ENCODE measurements at places on chromosomes 1 and 21.

DNA sequence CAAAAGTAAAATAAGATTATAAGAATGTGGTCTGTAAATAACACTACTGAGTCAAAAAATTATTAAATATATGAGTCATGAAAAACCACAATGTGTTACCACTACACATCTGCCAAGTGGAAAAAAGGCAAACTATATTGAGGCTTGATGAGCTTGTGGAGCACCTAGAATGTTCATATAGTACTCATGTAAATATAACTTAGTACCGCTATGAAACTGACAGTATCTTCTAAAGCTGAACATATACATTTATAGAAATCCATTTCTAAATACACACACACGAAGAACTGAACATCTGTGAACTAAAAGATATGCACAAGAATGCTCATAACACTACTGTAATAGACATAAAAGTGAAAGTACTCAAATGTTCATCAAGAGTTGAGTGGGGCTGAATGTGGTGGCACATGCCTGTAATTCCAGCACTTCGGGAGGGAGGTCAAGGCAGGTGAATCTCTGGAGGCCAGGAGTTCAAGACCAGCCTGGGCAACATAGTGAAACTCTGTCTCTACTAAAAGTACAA is 18.5 kb upstream of the GBP3 start:
- DNase-seq: no peak

DNA sequence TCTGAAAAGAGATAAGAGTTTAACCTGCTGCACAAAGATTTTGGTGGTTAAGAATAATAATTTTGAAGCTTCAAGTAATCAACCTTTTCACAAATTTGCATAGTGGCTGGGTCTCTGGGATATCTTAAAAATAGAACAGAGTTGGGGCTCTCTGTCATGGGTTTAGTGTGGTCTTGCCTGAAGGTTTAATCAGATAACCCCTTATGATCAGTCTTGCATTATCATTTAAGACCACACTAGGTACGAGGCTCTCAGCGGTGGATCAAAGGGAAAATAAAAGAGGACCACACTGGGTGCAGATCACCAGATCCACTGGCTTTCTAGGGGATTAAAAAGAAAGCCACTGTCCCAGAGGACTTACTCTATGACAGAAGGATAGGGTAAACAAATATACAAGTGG is 19.5 kb downstream of the LRRC8C start:
- DNase-seq: no peak

DNA sequence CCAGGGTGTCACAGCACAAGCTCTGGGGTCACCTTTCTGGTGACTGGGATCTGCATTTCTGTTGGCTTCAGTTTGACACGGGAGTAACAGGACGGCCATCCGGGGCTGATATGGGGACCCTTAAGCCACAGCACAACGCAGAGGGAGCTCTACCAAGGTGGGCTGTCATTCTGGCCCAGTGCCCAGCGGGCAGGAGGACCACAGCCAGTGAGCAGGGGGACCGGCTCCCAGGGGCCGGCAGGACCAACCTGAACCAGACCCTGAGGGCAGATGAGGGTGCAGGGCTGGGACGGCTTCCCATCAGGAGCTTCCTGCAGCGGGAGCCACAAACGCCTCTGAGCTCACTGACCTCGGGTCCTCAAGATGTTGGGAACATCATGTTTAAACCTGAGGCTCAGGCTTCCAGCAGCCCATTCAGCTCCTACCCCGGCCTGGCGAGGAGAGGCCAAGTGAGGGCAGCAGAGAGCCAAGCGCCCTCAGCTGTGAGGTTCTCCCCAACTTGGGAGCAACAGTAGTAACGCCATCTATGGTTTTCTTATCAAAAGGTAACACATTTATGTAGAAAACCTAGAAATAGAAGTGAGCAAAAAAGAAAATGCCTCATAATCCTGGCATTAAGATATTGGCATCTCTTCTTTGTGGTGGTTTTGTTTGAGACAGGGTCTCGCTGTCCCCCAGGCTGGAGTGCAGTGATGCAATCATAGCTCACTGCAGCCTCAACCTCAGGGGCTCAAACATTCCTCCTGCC is 26.8 kb downstream of the TMEM201 start:
- DNase-seq: peak; percentile 32

GRCh38 chr1:248886237-248886895 is 19.7 kb upstream of the PGBD2 start:
- no peak for DNase-seq

DNA sequence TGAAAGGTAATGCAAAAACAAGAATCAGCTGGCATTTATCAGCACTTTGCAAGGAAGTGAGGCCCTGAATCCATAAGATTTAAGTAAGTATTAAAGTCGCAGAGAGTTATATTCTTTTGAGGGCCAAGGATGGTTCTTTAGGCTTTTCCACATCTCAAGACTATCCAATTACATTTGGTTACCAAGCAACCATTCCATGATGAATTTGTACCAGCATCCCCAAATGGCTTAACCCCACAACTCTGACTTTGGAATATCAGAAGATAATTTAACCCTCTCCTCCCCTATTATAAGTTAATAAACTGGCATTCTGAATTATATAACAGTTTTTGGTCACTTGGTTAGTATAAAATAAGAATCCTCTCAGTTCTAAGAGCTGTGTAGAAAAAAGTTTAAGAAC is 2.8 kb downstream of the PHTF1 start:
- DNase-seq: no peak

GRCh38 chr1:53483170-53483569 is 24.0 kb downstream of the DMRTB1 start:
- DNase-seq: no peak

DNA sequence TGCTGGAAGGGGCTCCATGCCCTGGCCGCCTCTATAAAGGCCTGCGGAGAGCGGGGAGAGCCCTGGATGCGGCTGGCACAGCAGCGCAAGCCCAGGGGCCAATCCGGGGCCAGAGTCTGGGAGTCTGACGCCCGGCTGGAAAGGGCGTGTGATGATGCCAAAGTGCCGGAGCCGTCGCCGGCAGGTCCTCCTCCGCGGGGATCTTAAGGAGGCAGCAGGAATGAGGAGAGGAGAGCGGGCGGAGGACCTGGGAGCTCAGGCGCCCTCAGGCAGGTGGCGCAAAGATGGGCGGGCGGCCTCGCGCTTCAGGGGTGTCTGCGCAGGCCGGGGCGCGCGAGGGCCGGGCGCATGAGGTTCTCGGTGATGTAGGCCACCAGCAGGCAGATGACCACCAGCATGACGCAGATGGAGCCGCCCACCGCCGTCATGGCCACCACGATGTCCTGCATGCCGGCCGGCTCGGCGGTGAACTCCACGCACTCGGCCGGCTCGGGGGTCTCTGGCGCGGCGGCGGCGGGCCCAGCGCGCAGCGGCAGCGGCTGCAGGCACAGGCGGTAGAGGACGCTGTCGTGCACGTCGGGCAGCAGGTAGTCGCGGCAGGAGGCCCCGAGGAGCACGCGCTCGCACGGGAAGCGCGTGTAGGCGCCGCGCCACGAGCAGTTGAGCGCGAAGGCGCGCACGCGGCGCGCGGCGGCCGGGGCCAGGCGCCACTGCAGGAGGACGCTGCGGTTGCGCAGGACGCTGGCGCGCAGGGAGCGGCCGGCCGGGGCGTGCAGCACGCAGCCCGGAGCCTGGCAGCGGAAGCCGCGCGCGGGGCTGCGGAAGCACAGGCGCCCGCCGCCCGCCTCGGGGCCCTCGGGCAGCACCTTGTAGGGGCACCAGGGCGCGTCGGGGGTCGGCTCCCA is 653 bp downstream of the FNDC10 start:
- no peak for DNase-seq

GRCh38 chr1:152473887-152474537 is 36.6 kb upstream of the LCE5A start:
- no peak for DNase-seq

GRCh38 chr21:29626801-29627470 is 312.9 kb downstream of the GRIK1 start:
- DNase-seq: no peak

DNA sequence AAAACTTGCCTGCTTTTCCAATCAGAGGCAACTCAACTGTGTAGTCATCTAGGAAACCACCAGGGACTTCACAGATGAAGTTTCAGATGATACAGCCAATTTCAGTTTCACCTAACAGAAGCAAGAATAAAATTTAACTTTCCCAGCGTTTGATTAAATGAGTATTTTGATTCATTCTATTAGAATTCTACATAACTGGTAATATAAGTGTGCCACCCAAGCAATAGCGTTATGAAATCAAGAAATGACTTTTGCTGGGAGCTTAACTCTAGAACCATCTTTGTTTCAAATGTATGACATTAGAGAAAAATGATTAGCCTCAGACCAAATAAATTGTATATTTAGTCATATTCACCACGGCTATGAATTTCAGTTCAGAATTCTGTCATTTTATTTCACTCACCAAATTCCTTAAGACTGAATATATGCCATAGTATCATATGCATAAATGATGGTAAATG is 239.3 kb downstream of the NRIP1 start:
- no peak for DNase-seq

DNA sequence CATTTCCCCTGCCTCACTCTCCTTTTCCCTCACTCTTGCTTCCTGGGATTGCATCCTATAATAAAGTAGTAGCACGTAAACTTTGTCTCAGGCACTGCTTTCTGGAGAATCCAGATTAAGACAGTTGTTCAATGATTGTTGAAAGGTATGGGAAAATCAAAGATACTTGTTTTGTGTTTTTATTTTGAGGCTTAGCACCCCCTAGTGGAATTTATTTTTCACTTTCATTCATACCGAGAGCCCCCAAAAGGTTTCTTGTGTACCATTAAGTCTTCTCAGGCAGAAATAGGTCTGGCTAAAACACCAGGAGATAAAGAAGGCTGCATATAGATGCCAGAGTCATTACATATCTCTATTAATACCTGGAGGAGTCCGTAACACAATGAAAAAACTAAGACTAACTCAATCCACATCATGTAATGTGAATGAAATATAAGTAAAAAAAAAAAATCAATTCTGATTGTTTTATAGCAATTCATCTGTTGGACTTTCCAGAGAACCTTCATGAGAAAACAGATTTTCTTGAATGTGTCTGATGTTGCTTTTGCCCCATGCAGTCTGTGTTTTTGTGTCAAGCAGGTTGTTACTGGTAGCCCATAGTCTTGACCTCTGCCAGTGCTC is 103.5 kb downstream of the RPE65 start:
- DNase-seq: peak; percentile 7

DNA sequence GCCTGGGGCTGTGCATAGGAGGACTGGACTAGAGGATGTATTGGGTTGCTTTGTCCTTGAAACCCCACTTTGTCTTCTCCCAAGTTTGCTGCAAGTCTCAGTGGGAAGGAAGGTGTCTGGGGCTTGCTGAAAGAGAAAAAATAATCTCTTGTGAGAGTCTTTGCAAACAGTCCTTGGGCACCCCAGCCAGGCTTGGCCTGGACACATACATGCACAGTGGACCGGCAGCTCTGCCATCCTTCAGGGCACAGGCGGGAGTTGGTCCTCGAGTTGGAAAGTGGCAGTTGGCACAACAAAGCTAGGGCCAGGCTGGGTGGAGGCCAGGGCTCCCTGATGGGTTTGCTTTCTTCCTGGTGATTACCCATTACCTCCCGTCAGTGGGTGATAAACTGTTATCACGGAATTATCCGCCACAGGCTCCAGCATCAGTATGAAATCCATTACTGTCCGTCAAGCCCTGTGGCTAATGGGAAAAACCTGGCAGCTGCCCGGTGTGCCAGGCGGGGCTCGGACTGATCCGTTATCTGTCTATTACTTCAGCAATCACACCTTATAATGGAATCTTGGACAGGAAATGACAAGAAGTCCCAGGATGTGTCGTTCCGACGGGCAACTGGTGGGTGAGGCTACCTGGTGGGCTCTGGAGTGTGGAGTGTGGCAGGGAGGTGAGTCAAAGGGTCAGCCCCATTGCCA is 265.7 kb downstream of the GRIK3 start:
- no peak for DNase-seq

GRCh38 chr21:38938343-38938742 is 132.6 kb downstream of the ETS2 start:
- no peak for DNase-seq

- no peak for DNase-seq
Observed at GRCh38 chr1:58983633-58984245, 199.9 kb upstream of the JUN start.

DNA sequence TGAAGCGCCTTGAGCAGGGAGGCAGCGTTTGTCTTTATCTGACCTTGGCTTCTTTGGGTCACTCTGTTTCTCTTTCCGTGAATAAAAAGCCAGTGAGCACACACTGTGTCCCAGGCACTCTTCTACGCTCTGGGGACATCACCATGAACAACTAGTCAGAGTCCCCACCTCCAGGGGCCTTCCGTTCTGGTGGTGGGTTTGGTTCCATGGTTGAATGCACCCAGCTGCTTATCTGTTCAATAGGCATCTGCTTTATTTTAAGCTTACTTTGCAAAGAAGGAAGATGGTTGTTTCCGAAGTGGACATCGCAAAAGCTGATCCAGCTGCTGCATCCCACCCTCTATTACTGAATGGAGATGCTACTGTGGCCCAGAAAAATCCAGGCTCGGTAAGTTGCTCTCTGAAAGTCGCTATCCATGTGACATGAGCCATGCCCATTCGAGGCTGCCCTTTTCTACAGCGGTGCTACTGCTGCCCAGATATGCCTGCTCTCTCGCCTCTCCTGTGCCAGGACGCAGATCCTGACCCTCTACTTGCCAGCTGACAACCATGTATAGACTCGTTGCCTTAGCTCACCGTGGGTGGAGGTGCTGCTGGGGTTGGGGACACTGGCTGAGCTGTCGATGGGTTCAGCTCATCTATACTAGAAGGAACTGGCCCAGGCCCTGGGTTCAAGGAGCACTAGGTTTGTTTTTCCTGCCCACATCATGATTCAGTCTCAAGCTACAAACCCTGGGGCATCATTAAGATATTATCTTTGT is 5.9 kb downstream of the MX1 start:
- no peak for DNase-seq

GRCh38 chr21:17089091-17089491 is 423.8 kb upstream of the CXADR start:
- no peak for DNase-seq

- DNase-seq: no peak
Observed at GRCh38 chr1:72830606-72831390, 548.5 kb upstream of the NEGR1 start.

DNA sequence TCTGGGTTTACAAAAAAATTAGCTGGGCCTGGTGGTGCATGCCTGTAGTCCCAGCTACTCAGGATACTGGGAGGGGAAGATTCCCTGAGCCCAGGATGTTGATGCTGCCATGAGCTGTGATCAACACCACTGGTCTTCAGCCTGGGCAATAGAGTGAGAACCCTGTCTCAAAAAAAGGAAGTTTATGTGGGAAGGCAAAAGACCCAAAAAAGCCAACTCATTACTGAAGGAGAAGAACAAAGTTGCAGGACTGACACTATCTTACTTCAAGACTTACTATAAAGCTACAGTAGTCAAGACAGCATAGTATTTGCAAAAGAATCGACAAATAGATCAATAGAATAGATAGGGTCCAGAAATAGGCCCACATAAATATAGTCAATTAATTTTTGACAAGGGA is 9.2 kb upstream of the PTGS2 start:
- DNase-seq: no peak

DNA sequence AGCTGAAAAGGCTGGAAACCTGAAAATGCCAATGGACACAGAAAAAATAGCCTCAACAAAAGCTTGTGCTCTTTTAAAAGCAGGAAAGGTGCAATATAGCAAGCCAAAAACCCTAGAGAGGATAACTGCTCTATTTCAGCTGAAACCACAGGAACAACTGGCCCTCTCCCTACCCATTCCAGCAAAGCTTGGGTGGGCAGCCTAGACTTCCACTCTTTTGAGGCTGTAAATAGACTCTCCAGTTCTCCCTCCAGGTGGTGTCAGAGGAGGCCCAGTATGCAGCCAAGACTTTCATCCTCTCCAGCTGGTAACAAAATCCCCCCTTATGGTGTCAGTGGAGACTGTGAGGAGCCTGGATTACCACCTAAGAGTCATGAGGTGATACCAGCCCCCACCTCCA is 206.9 kb upstream of the PLD5 start:
- DNase-seq: no peak

- DNase-seq: no peak
Observed at GRCh38 chr1:159958719-159959380, 4.8 kb upstream of the SLAMF9 start.
